ENCODE measurements at places on chromosomes 13 and 19.
A peak's percentile ranks its signal among the peaks of the same experiment; 100 is the strongest.

- no peak for DNase-seq
These were observed 52.7 kb upstream of the FAM216B start for GRCh38 chr13:42728507-42729180.

DNA sequence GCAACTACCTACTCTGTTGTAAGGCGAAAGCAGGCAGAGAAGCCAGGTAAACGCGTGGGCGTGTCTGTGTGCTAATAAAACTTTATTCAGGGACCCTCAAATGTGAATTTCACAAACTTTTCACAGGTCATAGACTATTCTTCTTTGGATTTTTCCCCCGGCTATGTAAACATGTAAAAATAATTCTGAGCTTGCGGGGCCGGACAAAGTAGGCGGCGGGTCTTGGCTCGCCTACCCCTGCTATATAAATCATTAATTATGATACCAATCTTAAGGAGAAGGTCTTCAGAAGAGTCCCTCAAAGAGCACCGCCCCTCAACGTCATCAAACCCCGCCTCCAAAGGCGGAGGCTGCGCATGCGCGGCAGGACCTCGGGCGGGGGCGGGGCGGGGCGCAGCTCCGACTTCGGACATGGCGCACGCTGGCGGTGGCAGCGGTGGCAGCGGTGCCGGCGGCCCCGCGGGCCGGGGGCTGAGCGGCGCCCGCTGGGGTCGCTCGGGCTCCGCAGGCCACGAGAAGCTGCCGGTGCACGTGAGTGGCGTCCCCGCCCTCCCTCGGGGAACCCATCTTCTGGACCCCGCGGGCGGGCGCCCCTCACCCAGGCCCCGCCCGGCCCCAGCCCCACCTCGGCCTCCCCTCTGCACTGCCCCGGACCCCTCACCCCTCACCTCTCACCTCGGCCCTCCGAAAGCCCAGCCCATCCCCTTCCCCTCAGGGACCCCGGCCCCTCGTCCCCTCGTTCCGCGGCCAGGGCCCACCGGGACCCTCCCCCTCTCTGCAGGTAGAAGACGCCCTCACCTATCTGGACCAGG is at the start of gene SIN3B:
Gene SIN3B, plus strand, starts transcription at position 389 of the 812 bp plus-strand sequence. Its CDS starts 23 bp downstream, at position 412.
- peak; percentile 75 for DNase-seq

- DNase-seq: peak; percentile 96
These were observed 902.3 kb upstream of the MIR17HG start for GRCh38 chr13:90445179-90445578.

GRCh38 chr19:27936139-27936538 is 1276.8 kb downstream of the UQCRFS1 start:
- DNase-seq: no peak

- DNase-seq: no peak
These were observed 4.4 kb downstream of the SPC24 start for GRCh38 chr19:11151181-11151580.

GRCh38 chr13:21541271-21541670 is 62.7 kb downstream of the MICU2 start:
- DNase-seq: no peak

Measured in NCI-H226 (cell line).